ENCODE measurements at places on chromosomes 11 and 22. TPM values are rescaled to one million over a fixed set of nuclear protein-coding genes. Genes with fewer than 3 reads are reported as not detected.

The TUB gene
- polyA plus RNA-seq, result 5.7 TPM

The SGSM1 gene
- 2.7 TPM for polyA plus RNA-seq

The CARD18 gene
- polyA plus RNA-seq, result not detected

DNA sequence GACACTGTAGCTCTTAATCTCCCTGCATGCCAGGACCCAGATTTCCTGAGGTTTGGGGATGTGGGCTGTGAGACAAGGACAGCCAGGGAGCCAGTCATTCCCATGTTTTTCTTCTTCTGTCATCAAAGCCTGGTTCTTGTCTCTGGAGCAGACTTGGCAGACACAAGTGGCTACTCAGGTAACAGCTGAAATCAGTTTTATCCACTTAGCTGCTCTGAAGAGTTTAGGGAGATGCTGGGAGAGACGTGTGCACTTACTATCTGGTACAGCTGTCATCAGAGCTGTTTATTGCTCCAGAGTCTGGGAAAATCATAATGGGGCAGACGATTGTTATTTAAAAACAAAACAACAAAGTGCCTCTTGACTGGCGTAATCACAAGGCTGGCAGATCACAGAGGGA, 56.6 kb downstream of the CSNK2A3 start:
- no peak for DNase-seq

The LRFN4 gene
- polyA plus RNA-seq, result 15.4 TPM

DNA sequence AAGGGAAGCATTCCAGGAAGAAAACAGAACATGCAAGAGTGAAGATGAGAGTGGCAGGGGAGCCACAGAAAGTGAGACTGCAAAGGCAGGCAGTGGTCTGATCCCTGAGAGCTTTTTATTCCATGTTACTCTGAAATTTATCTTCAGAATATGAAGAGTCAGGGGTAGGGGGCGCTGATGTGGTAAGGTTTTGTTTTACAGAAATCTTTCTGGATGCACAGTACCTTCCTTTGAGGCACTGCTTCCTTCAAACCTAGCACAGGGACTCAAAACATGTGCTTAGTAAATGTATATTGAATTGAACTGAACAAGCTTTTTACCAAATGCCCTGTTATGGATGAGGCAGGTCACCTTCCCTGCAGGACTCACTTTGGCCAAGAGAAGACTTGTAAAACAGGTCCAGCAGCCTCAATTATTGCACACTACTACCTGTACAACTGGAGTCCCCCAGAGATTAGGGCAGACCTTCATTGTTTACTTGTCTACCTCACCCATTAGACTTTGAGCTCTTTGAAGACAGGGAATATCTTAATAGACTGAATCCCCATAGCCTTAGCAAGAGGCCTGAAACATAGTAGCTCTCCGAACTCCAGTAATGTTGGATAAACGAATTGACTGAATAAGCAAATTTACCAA, 2.2 kb downstream of the PAK1 start:
- no peak for DNase-seq

DNA sequence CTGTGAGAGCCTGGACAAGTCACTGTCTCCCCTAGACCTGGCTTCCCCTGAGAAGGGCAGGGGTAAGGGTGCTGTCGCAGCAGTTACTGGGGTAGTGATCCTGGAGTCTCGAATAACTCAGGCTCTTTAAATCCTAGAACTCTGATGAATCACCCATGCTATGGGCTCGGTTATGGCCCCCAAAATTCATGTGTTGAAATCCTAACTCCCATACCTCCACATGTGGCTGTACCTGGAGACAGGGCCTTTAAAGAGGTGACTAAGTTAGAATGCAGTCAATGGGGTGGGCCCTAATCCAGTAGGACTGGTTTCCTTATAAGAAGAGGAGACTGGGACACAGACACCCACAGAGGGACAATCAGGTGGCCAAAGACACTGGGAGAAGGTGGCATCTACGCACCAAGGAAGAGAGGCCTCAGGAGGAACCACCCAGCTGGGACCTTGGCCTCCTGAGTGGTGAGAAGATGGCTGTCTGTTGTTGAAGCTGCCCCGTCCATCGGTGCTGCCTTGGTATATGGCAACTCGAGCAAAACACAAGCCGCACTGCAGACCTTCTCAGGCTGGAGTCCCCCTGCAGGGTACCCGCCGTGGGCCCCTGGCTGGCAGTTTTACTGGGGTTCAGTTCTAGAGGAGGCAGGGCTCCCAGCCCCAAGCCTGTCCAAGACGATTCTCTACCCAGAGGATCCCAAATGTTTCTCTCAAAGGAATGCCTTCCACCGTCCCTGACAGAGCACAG, 48.8 kb upstream of the SHISAL1 start:
- peak; percentile 27 for DNase-seq

DNA sequence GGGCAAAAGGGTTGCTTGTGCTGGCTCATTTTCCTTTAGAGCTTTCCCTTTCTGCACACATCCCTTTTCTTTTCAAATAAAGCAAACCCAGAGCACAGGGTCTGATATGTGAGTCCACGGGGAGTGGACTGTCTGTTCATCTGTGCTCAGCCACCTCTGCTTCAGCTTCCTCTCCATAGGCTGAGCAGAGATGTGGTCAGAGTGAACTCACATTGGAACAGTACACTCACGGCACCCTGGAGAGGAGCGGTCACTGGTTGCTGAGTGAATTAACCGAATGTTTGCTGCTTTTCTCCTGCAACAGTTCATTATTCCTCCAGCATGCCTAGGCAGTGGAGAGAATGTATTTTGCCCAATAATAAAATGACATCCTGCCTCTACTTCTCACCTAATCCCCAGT, 36.3 kb upstream of the CABP7 start:
- DNase-seq, result no peak

- no peak for DNase-seq
Measured at GRCh38 chr22:38273135-38273826, 471 bp upstream of the TMEM184B start.

- no peak for DNase-seq
Measured at GRCh38 chr11:133778161-133778560, 67.2 kb downstream of the SPATA19 start.

GRCh38 chr22:50219800-50220602, 19.2 kb downstream of the SELENOO start:
- DNase-seq, result no peak

The PKP3 gene
- 0.17 TPM for polyA plus RNA-seq

DNA sequence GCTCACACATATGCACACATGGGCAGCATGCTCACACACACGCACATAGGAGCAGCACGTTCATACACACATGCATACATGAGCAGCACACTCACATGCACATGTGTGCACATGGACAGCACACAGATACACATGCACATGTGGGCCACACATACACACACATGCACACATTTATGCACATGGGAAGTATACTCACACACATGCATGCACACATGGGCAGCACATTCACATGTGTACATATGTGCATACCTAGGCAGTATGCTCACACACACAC, 42.5 kb downstream of the RTN4R start:
- DNase-seq, result no peak

The MMP12 gene
- not detected for polyA plus RNA-seq

- no peak for DNase-seq
Measured at GRCh38 chr22:35892192-35892591, 136.4 kb downstream of the RBFOX2 start.

- DNase-seq, result no peak
Measured at GRCh38 chr22:47695176-47695575, 932.7 kb downstream of the TBC1D22A start.

DNA sequence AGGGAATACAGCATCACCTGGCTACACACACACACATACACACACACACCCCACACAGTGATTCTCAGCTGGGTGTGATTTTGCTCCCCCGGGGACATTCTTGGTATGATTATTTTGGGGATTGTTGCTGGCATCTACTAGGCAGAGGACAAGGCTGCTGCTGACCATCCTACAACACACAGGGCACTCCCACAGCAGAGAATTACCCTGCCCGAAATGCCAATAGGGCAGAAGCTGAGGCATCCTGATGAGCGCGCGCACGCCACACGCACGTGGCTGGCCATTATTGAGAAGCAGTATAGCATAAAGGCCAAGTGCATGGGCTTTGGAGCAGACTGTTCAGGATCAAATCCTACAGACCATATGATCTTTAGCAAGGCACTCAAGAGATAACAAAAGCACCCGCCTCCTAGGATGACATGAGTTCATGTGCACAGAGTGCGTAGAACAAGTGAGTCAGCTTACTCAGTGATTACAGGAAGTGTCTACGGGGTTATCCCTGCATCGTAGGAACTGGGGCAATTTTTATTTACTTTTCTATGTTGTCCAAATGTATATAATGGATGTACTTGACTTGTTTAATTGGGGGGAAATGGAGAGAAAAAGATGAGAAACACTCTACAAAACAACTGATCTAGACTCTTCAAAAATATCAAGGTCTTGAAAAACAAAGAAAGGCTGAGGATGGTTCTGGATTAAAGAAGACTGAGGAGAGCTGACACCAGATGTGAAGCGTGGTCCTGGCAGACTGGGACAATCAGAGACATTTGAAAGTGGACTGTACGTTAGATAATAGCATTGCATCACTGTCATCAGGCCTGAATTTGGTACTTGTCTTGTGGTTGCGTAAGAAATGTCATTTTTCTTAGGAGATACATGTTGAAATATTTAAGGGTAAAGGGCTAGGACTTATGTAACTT, 7.2 kb upstream of the EHD1 start:
- DNase-seq, result no peak

DNA sequence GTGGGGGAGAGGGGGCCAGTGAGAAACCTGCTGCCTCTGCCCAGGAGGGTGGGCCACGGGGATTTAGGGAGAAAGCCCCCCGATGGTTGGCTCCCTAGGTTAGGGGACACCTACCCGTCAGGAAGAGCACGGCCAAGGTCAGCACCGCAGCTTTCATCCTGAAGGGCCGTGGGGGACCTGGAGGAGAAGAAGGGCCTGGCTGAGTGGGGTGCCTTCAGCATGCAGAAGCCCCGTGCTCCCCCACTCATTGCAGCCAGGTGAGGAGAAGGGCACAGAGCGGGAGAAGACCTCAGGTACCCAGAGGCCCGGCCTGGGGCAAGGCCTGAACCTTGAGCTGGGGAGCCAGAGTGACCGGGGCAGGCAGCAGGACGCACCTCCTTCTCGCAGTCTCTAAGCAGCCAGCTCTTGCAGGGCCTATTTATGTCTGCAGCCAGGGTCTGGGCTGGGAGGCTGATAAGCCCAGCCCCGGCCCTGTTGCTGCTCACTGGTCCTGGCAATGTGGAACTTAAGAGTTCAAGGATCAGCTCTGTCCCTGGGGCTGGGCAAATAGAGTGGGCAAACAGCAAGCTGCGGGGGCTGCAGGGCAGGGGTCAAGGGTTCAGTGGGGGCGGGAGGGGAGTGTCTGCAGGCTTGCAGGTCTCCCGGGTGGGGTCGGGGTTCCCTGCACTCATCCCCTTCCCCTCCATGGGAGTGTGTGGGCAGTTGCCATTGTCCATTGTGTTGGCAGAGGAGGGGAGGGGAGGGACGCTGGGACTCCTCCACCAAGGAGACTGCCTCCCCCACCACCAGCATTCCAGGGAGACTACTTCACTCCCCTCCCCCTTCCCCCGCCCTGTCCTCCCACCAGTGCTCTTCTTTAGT, at the start of gene APOA1:
APOA1 (minus strand) TSS at position 392 of the 861 bp plus-strand sequence; CDS start at position 157, 235 bp downstream.
- DNase-seq, result no peak

GRCh38 chr11:75834728-75835127, 19.7 kb downstream of the UVRAG start:
- no peak for DNase-seq

DNA sequence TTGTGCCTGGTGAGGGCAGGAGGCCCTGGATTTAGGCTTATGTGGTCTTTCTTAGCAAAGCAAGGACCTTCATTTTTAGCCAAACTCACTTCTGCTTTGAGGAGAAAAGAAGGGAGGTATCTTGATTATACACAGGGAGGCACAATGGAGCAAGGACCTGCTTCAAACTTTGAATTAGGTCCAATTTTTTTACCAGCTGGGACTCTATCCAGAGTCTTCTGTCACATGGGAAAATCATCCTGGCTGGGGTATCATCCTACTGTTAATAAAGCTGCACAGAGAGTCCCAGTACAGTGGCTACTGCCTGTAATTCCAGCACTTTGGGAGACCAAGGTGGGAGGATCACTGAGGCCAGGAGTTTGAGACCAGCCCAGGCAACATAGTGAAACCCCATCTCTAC, 87.8 kb downstream of the CWC15 start:
- no peak for DNase-seq

GRCh38 chr11:94142308-94143281, 14.0 kb downstream of the PANX1 start:
- DNase-seq, result no peak

DNA sequence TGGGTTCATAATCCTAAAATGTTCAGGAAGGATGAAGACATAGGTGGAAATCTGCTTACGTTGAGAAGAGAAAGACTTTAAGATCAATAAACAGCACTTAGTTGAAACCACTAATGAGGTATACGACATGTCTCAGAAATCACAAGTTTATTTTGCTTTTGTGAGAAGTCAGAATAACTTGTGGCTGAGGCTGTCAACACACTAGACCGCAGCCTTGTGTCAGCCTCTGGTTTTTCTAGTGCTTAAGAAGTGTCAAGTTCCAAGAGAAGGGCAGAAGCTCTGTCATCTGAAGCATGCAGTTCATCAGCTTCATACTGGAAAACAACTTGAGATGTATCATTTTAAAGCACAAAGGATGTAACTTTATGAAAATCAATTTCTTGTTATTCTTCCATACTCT, 420.9 kb downstream of the METTL15 start:
- DNase-seq, result no peak

DNA sequence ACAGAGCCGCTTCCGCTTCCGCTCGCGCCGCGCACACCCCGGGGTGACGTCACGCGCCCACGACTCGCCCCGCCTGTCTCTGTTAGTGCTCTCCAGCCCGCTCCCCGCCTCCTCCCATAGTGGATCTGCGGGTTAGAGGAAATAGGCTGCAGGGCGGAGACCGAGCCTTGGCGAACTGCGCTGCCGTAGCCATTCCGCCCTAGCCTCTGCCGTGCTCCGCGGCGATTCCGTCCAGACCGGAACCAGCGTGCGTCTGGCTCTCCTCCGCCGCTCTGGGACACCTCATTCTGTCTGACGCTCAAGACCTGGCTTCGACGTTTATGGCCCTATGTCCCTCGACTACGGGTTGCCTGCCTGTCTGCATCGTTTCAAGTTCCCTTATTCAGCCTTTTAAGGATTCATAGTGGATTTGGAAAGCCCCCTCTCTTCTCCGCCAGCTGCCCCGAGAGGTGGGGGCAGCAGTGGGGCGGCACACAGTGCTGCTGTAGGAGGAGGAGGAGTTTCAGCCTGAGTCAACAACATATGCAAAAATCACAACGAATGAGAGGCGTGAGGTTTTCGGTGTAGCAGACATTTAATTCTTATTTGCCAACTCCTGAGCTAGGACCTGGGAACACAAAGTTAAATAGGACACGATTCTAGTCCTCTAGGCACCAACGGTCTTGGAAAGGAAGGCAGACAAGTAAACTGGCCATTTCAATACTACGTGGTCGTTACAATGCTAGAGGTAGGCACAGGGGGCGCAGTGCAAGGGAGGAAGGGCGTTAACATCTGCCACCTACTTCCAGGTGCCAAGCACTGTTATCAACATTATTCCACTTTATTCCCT, at the start of gene TAF10:
TAF10 (minus strand) TSS at position 4 of the 829 bp plus-strand sequence. CDS start 27 bp downstream, outside the sequence.
- DNase-seq, result peak; percentile 99

GRCh38 chr11:107018219-107018901, at the start of gene GUCY1A2:
Gene GUCY1A2, minus strand, starts transcription at chr11:107018476. Its CDS starts 421 bp downstream, at chr11:107018055.
- DNase-seq, result peak; percentile 42

- no peak for DNase-seq
Measured at GRCh38 chr11:115167456-115167855, 336.8 kb downstream of the CADM1 start.

Measured in heart left ventricle (tissue), 16 donors.